Naive thymus-derived CD8-positive, alpha-beta T cell (primary cell): ENCODE measurements at places on chromosomes 4 and X.

DNA sequence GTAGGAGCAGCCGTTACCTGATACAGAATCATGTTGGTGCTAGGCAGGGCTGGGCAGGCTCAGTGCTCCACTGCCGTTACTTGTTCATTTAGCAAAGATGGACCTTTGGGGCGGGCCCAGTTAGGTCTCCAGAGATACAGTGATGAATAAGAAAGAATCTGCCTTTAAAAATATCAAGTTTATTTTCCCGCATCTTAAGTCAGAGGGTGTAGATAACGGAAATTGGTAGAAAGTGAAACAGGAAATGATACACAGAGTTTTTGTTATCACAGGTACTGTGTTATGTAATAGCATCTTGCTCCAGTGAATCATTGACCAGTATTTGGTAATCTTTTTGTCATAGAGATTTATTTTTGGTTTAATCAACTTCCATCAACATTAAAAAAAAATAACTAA is 5.5 kb downstream of the TMEM131L start:
- DNase-seq, result no peak

- no peak for DNase-seq
These were observed 251.0 kb downstream of the KCNIP4 start for GRCh38 chr4:21697583-21697982.

- DNase-seq, result no peak
These were observed 2304.0 kb downstream of the ARAP2 start for GRCh38 chr4:33940281-33940680.

DNA sequence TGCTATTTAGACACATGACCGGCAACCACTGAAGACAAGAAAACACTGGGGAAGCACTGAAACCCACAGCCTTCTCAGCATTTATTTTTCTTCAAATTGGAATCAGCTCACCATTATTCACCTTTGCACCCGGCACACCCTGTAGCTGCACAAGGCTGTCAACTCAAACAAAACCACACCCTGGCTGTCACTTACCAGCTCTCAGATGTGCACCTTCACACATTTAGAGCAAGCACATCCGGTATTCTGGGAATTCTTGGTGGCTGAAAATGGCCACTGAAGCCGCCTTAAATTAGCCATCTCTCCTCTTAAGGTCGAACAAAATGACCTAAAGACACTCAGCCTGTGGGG is 5.9 kb downstream of the ZFYVE28 start:
- DNase-seq, result peak; percentile 77

- DNase-seq, result no peak
These were observed 6.8 kb downstream of the MSX1 start for GRCh38 chr4:4866124-4866865.
